ENCODE measurements at places on chromosomes 6 and 20.

GRCh38 chr20:48025051-48025515 is 239.8 kb upstream of the SULF2 start:
- no peak for DNase-seq

DNA sequence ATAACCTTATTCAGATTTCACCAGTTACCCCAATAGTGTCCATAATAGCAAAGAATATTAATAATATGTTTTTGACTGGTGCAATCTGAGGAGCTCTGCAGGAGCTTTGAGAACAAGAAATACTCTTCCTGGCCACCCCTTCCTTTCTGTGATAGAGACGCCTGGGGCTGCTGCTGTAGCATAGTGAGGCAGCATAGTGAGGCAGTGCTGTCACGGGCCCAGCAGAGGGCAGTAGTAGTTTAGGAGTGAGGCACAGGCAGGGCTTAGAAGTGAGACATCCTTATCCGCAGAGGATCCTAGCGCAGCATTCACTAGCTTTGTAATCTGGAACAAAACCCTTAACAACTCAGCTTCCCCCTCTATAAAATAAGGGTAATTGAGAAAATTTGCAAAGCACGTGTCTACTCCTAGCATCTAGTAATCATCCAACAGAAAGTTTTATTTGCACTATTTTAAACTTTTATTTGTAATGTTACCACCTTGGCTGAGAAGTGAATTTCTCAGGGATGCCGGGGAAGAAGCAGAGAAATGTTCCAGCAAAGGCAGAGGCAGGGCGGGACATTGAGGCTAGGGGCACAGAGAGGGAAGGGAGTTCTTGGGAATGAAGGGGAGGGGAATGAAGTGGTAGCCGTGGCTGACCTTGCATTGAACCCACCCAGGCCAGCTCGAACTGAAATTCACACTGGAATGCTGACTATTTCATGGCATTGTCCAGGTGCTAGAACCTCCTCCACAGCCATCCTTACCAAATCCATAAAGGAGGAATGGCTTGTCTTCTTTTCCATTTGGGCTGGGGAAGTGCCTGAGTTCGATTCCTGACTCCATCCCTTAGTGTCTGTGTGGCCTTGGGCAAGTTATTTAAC is 78.8 kb downstream of the CDS2 start:
- peak; percentile 56 for DNase-seq

- no peak for DNase-seq
Observed at GRCh38 chr20:39036011-39036410, 73.9 kb downstream of the DHX35 start.

DNA sequence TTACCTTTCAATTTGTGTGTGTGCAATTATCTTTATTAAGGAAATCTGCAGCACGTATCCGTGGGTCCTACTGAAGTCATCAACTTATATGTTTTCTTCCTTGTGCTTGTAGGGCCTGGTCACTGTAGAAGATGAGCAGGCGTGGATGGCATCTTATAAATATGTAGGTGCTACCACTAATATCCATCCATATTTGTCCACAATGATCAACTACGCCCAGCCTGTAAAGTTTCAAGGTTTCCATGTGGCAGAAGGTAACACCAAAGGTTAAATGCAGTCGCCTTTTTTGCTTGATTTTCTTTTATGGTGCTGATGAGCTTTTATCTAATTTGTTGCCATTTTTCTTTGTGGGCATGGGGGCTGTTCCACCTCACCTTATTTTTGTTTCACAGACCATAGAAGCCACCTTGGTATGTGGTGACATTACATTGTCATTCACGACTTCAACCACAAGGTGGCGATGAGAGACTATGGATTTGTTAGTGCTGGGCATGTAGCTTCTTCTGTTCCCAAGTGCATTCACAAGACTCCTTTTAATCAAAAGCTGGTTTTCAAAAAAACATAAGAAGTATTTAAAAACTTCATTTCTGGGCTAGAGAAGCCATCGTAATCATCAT is 106.5 kb upstream of the LAMP5 start:
- peak; percentile 48 for DNase-seq

DNA sequence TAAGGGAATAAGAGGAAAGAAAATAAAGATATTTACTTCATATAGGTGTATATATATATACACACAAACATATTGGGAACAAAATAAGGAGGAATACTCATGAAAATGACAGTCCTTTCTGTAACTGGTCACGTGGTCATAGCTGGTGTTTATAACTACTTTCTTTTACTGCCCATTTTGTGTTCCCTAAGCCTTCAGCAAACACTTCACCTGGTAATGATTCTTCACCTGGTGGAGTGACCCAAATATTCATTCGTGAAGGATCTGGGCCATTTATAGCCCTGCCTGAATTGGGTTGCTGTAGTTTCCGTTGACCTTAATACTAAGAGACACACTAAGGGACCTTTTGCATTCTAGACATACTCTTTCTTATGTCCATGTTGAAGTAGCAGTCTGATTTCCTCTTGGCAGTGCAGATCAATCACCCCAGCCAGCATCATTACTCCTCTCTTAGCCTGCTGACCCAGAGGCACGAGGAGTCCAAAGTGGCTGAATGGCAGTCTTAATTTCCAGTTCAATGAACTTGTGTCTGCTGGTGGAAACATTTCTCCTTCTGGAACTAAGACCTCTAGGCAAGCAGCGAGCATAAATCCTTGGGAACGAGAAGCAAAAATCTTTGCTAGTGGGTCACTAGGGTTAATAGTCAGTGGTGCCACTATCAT is 39.9 kb upstream of the IYD start:
- no peak for DNase-seq

DNA sequence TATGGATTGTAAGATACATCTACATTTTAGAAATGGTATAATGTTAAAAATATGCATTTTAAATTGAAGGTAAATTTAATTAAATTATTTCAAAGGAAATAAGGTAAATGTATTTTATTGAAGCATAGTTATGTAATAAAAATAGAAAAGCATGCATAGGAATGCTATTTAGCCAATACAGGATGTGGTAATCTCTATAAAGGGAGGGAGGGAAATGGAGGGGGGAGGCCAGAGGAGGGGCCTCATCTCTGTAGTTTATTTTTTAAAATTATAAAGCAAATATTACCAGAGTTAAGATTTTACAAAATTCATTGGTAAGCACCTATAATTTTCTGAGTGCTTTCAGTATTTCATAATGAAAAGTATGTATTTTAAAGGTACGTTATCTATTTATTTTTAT is 27.2 kb downstream of the SLC16A10 start:
- DNase-seq, result no peak

- no peak for DNase-seq
Observed at GRCh38 chr6:136113736-136114173, 136.4 kb downstream of the MTFR2 start.

DNA sequence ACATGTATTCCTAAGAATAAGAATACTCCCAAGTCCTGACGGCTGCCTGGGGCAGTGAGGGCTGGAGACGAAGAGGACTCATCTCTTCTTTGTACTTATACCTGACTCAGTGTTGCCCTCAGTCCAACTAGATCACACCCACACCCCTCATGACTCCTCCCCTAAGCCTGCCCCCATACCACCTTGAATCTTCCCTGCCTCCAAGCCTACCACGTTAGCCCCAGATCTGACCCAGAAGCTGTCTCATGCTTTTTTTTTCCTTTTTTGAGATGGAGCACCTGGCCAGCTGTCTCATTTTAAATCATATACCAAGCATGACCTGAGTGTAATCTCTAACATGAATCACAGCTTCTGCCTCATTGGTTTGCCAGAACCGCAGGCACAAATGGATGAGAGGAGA is 45.2 kb downstream of the MUC22 start:
- no peak for DNase-seq

- no peak for DNase-seq
Observed at GRCh38 chr6:52571099-52571755, 5.6 kb downstream of the TRAM2 start.

DNA sequence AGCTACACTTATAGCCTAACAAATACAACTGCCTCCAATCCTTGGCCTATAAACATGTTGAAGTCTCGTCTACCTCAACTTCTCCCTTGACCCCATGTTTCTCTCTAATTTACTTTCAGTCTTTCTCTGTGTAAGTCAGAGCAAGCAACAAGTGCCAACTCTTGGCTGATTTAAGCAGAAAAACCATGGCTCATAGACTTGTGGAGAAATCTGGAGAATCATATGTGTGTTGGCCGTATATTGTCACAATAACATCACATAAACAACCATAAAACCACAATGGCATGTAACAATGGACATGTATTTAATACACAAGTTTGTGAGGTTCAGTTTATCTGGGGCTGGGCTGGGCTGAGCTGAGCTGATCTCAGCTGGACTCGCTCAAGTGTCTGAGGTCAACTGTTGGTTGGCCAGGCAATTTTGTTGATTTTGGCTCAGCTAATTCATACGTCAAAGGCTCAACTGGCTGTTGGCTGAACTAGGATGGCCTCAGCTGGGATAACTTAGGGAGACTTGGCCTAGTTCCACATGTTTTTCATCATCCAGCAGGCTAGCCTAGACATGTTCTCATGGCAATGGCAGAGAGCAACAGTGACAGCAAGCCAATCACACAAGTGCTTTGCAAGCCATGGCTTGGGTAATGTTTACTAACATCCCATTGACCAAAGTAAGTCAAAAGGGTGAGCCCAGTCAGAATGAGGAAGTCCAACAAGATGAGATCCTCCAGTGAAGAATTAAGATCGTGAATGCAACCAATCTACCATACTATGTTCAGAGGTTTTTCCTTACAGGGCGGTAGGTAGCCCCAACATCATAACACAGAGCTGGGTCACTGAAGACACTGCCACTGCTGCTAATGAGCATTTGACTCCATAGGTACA is 12.9 kb upstream of the TBC1D22B start:
- DNase-seq, result no peak

DNA sequence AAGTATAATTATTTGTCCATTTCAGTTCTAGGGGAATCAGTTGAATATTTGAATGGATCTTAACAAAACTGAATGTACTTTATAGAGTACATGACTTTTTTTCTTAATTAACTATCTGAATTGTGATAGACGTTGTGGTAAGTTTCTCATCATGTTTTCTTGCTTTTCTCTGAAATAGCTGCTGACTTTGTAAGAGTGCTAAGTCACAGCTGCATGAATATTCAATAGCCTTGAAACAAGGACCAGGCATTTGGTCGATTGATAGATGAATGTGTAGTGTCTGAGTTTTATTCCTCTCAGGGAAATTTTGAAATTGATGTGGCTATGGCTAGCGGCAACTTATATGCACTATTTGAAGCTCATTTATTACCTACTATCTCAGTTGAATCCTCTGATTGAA is 56.0 kb downstream of the ADGRB3 start:
- no peak for DNase-seq

DNA sequence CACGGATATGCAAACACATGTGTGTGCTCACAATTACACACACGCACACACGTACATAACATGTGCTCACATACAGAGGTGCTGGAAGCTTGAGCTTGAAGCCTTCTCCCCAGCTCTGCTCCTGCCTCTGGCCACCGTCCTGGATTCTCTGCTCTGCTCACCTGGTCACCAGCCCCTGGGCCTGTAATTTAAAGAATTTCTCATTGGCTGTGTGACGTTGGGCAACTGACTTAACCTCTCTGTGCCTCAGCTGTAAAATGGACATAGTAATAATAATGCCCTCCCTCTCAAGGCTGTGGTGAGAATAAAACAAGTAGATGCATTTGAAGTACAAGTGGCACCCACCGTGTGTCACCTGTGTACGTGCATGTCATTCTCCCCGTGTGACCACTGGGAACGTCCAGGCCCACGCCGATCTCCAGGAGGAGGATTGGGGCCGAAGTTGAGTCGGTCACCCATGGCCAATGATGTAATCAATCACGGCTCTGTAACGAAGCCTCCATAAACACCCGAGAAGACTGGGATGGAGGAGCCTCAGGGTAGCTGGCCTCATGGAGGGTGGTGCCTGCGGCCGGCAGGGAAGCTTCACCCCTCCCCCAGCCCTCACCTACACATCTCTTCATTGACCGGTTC is 160.9 kb upstream of the AFDN start:
- no peak for DNase-seq

DNA sequence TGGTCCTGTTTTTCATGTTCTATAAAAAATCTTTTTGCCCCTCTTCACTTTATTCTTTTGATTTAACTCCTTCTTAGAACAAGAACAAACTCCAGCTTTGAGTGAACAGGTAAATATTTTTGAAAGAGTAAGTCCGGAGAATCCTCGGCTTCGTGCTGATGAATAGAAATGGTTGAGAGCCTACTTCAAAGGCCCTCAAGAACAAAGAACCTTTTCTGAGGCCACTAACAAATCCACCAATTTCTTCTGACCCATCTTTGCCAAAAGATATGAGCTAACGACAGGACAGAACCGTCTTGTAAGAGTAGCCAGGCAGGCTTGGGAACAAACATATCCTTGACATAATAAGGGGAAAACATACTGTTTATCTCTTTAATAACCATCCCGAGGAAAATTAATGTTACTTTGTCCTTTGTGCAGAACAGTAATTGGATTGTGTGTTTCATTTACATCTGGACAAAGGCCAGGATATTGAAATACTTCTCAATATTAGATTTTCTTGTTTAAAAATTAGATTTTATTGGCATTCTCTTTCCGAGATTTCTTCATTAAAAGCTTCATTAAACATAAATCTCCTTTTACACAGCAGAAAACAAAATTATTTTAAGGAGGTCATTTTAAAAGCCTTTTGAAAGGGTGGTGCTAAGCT is 52.9 kb downstream of the NOX3 start:
- no peak for DNase-seq

- DNase-seq, result no peak
Observed at GRCh38 chr6:125212377-125212776, 58.8 kb downstream of the TPD52L1 start.

DNA sequence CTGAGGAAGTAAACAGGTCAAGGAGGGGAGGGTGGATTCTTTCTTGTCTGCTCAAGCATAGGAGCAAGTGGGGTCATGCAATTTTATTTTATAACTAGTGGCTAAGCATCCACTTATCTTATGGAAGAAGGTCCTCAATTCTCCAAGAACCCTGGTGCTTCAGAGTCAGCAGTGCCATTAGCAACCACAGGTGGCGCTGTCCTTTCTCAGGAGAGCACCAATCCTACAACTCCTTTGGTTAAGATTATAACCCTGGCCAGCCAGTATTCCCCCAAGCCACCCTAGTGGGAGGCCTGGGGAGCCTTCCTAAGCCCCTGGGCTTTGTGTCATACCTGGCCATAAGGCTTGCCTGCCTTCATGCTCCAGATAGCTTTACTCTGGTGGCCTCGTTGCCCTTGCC is 60.7 kb downstream of the PCSK2 start:
- DNase-seq, result no peak

DNA sequence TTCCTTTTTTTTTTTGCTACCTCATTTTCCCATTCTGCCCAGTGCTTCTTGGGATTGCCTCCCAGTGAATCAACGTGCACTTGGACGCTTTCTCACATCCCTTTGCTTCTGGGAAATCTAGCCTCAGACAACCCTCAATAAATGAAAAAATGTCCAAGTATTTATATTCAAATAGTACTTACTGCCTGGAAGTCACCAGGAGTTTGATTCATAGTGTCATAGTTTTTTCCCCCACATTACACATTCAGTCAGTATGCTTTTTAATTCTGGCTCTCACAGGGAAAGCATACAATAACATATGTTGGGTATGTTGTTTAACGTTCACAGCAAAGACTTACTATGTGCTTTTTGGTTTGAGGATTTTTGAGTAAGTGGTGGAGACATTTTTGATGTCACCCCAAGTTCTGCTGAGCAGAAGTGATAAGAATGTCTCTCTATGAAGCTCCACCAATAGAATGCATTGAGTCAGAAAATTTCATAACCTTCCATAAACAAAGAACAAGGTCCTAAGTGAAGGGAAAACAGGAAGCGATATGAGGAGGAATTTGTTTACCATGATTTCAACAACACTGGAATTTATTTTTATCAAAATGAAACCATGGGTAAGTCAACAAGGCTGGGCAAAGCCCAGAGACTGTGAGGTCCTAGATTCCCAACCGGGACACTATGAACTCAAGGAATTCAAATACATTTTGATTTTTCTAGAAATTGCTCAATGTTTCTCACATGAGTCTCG is 301.2 kb upstream of the BMP2 start:
- no peak for DNase-seq

All from stimulated activated CD4-positive, alpha-beta T cell treated with anti-CD3 and anti-CD28 coated beads, Interleukin-2, amount 100 ng/mL, for 48 hours (primary cell).